Heart right ventricle (tissue), 16 donors: ENCODE measurements at places on chromosomes 12 and 14. TPM values are rescaled to one million over a fixed set of nuclear protein-coding genes. Genes with fewer than 3 reads are reported as not detected.

DNA sequence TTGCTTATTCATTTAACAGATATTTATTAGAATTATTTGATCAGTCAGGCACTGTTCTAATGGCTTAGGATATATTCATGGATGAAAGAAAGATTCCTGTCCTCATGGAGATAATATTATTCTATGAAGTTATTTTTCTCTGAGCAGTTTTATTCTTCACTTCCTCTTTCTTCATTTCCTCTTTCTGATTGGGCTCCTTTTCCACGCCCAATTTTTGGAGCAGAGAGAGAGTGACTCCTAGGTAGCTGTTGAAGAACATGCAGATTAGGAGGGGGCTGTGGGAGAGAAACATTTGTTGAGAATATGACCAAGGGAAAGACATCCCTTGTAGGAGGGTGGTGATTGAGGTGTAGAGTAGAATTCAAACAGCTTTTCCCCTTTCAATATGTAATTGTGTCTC lies 6.0 kb upstream of the YARS2 start:
- no peak for DNase-seq

- DNase-seq = no peak
Observed at GRCh38 chr12:116990971-116991966, 80.5 kb downstream of the FBXW8 start.

LGR5 gene
- not detected for total RNA-seq

AVPR1A gene
- total RNA-seq = 1.5 TPM

TSHR gene
- total RNA-seq = not detected

- no peak for DNase-seq
Observed at GRCh38 chr14:53545217-53545616, 392.1 kb upstream of the DDHD1 start.

REM2 gene
- not detected for total RNA-seq

ESPL1 gene
- total RNA-seq = 0.34 TPM
